ENCODE measurements at places on chromosomes 16 and 17.

DNA sequence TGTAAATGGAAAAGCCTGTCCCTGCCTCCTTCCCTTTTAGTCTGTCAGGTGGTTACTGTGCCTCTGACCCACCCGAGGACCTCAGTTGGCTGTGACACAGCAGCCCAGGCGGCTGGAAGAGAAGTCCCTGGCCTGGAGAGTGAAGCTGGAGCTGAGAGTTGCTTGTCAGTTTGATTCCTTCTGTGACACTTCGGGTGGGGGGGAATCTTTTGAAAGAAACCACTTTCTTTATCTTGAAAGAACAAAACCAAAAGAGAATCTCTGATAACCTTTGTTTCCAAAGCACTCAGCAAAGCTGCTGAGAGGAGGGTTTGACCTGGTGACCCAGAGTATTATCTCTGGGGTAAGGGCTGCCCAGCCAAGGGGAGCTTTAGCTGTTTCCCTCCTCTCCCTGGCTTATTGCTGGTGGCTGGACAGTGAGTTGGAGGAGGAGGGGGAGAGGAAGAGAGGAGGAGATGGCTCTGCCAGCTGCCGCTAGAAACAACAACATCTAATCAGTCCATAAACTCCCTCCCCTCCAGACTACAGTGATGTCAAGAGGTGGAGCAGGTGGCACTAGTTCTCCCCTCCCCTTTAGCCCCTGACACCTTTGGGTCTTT, 34.0 kb downstream of the YPEL2 start:
- no peak for DNase-seq

DNA sequence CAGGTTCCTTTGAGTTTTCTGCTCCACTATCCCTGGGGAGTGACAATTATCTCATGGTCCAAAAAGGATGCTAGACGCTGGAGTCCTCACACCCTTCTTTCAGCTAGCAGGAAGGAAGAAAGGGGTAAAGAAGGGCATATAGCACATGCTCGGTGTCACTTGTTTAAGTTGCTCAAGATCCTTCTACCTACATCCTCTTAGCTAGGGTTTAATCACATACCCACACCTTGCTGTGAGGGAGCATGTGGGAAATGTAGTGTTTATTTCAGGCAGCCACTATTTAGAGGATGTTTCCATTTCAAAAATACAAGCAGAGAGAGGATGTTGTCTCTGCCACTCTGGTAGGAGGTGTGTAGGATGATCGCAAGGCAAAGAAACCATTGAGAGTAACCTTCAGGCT, 4.5 kb downstream of the PRKCB start:
- no peak for DNase-seq

GRCh38 chr17:7944326-7944725, 12.3 kb downstream of the CNTROB start:
- no peak for DNase-seq

- no peak for DNase-seq
Observed at GRCh38 chr17:29837531-29837930, 92.5 kb downstream of the SSH2 start.

DNA sequence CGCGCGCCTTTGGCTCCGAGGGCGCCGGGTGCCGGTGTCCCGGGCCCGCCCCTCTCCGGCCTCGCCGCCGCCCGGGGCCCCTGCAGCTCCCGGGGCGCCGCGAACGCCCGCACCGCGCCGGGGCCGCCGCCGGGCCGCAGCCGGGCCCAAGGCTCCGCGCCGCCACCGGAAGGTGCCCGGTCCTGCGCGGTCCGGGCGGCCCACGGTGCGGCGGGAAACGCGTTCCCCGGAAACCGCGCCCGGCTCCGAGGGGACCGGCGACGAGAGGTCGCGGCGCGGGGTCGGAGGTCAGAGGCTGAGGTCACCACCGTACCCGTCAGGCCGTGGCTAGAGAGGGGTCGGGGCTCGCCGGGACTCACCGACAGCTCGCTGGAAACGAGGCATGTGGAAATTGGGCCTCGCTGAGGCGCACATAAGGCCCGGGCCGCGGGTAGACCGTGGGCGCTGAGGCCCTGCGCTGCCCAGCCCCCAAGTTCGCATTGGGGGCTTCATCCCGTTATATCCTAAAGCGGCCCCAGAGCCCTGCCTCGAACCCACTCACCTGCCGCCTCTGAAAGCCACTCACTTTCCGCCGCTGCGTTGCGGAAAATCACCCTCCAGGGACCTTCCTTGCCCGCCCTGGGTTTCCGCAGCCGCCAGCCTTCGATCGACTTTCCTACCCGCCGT, at the start of gene DUS1L:
DUS1L (minus strand) TSS at position 167 of the 666 bp plus-strand sequence. CDS start 745 bp downstream, outside the sequence.
- DNase-seq: peak; percentile 29

GRCh38 chr17:33967608-33968349, 287.3 kb upstream of the CCL2 start:
- no peak for DNase-seq

DNA sequence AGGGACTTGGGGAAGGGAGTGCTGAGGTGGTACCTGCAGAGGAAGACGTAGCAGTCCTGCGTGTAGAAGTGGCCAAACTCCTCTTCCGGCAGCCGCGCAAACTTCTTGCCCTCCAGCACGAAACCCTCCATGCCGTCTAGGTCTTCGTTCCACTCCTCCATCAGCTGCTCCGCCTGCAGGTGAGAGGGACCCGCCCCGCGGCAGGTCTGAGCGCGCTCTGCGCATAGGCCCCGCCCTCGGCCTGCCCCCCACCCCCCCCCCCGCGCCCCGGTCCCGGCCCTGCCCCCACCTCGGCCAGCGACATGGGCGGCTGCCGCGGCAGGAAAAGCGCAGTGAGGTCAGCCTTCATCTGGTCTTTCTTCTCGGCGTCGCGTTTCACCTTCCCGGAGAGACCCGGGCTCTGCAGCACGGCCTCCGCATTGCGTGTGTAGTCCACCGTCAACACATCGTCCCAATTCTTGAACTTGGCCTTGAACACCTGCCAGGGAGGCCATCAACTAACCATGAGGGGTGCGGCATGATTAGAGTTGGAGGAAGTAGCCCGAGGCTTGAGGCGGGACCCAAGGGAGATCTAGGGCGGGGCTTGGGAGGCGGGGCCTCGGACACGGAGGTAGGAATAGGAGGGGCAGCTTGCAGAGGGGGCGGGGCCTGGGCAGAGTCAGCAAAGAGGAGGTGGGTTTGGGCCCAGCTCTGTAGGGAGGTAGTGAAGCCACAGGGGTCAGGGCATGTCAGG, 11.5 kb downstream of the FLII start:
- DNase-seq: no peak

GRCh38 chr17:15930426-15930825, 14.5 kb upstream of the ADORA2B start:
- DNase-seq: no peak

DNA sequence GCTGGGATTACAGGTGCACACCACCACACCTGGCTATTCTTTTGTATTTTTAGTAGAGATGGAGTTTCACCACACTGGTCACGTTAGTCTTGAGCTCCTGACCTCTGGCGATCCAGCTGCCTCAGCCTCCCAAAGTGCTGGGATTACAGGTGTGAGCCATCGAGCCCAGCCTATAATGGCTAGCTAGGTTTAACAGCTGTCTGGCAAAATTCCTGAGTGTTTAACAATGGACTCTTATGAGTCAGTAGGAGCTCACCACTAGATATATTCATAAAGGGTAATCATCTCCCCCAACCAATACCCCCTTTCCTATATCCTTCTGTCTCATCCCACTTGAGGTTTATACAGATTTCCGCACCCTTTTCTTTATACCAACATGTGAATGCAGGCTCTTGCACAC, 91.5 kb upstream of the CDH13 start:
- DNase-seq: no peak

- no peak for DNase-seq
Observed at GRCh38 chr17:28533091-28533807, 19.2 kb downstream of the UNC119 start.

GRCh38 chr17:45230787-45231480, 9.2 kb downstream of the FMNL1 start:
- DNase-seq: no peak

GRCh38 chr17:82076785-82077591, 11.4 kb upstream of the DUS1L start:
- DNase-seq: no peak

DNA sequence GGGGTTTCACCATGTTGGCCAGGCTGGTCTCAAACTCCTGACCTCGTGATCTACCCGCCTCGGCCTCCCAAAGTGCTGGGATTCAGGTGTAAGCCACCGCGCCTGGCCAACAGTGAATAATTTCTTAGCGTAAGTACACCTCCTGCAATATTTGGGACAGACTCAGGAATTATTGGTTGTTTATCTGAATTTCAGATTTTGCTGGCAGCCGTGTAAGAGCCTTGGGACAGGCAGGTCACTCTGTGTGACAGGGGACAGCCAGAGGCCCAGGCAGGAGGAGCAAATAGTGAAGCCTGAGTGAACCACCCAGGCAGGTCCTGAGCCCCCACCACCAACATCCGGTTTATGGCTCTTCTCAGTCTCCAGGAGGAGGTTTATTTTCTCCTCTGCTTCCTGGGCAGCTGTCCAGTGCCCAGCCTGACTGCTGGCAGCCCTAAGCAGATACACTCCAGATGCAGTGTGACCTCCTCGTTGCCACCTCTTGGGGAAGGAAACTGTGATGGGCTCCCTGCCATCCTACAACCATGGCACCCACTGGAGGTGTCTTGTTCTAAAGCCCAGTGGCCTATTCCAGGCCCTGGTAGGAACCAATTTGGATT, 26.2 kb upstream of the ADORA2B start:
- no peak for DNase-seq

DNA sequence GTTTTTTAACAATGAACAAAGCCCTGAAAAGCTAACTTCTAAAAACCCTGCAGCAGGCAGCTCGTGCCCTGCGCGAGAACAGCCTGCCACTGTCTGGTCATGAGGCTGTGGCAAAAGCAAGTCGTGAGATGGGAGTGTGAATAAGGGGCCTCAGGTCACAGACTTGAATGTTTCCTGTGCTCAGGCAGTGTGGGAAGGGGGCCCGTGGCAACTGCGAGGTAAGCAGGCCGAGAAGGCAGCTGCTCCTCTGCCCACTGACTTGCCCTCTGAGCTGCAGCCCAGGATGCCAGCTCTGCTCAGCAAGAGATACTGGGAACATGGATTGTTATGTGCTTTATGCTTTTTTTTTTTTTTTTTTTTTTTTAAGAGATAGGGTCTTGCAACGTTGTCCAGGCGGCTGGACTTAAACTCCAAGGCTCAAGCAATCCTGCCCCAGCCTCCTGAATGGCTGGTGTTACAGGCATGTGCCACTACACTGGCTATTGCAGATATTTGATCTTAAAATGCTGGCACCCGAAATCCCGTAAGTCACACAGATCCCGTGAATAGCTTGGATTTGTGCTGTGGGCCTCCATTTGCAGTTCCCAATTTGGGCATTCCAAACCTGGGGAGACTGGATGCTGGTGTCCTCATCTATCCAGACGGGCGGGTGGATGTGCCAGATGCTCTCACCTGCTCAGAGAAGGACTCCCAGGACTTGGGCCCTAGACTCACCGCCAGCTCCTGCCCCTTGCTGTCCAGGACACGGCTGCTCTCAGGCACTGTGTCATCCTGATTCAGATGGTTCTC, 44.0 kb downstream of the UBN1 start:
- no peak for DNase-seq

DNA sequence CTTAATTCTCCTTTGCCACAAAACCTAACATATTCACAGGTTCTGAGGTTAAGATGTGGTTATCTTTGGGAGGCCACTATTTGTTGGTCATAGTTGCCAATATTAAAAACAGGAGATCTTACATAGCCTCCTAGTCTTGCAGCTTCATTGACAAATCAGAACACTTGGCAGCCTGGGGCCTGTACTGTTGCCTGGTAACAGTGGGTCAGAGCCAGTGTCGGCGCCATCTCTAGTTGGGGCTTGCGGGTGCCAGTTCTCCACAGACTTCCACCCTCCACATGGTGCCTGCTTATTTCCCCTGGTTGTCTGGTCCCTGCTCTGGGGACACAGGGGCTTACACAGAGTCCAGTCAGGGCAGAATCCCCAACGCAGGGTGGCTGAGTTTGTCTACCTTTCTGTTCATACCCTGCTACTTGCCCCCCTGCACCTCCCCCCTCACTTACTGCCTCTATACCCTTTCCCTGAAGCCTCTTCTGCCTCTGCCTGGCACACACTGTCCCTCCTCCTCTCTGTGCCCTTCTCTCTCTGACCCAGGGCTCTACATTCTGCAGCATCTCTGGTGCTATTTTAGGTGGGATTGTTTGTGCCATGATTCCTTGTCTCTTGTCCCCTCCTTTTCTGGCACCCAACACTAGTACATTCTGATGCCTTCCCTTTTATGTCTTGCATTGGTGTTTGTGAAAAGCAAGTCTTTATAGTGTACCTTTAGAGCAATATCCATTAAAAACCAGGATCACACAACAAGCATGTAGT, 13.4 kb downstream of the EPN2 start:
- DNase-seq: no peak

DNA sequence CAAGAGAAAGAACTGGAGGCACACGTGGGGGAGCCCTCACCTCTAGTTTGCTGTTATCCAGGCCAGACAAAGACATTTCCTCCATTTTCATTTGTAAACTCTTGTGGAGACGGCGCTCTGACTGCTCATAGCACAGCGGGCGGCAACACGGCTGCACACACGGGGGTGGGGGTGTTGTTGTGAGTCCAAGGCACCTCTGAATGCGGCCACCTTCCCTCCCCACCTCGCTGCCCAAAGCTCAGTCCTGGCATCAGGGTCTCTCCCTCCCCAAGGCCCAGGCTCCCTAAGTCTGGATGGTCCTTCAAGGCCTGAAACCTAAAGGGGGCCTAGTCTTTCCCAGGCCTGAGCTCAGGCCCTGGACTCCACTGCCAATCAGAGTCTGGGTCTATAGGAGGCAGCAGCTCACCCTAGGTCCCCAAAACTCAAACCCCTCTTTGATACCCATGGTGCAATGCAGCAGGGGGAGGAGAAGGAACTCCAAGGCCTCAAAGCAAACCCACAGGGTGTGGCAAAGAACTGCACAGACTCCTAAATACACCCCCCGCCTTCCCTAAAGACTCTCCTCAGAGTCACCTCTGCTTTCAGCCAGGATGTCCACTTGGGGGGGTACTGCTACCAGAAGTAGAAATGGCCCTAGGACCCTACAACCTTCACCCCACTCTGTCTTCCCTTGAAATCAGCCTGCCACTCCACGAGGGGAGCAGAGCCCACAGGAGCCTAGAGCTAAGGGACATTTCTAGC, 1.5 kb downstream of the ATXN7L3 start:
- DNase-seq: no peak

DNA sequence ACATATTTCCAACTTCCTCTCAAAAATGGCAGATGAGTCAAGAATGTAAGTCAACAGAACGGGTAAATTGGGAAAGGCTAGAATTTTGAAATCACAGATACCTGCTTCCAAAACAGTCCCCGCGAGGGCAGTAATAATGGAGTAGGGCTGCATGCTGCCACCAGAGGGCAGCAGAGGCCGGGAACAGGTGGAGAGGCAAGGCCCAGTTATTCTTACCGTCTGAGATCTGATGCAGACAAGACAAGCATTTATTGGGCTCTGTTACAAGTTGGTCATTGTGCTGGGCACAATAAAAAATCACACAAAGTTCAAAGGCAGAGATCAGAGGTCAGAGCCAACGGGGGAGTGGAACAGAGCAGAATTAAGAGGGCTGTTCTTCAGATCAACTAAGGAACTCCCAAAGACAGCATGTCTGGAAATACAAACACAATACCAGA, 8.8 kb upstream of the MLKL start:
- DNase-seq: peak; percentile 41

- DNase-seq: no peak
Observed at GRCh38 chr17:77728474-77728795, 230.1 kb upstream of the TNRC6C start.
